NCI-H748 treated with DMSO at 0.1 percent for 48 hours (cell line): ENCODE measurements at places on chromosomes 1 and 21.

GRCh38 chr1:229229721-229230139, 41.2 kb upstream of the RAB4A start:
- no peak for DNase-seq

- no peak for DNase-seq
These were observed 6.5 kb downstream of the AIRE start for GRCh38 chr21:44291936-44292811.

- DNase-seq, result no peak
These were observed 110.1 kb downstream of the POU2F1 start for GRCh38 chr1:167330601-167331293.

GRCh38 chr1:227003165-227003564, 63.1 kb downstream of the COQ8A start:
- no peak for DNase-seq

- DNase-seq, result no peak
These were observed 33.0 kb downstream of the COP1 start for GRCh38 chr1:176174108-176174507.

DNA sequence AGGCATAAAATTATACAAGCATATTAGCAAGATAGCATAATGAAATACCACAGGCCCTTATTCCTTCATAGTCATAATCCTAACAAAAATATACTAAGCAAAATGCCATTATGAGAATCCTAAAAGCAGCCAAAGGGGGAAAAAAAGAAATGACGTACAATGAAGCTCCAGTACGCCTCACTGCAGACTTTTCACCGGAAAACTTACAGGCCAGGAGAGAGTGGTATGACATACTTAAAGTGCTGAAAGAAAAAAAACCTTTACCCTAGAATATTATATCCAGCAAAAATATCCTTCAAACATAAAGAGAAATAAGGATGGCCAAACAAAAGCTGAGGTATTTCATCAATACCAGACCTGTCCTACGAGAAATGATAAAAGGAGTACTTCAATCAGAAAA, 19.5 kb downstream of the ZNF695 start:
- DNase-seq, result no peak

GRCh38 chr1:116033322-116033721, 57.0 kb downstream of the SLC22A15 start:
- peak; percentile 62 for DNase-seq

- DNase-seq, result no peak
These were observed 76.4 kb downstream of the DSCAM start for GRCh38 chr21:40770435-40771055.

- no peak for DNase-seq
These were observed 23.3 kb upstream of the PAX7 start for GRCh38 chr1:18607289-18607760.

DNA sequence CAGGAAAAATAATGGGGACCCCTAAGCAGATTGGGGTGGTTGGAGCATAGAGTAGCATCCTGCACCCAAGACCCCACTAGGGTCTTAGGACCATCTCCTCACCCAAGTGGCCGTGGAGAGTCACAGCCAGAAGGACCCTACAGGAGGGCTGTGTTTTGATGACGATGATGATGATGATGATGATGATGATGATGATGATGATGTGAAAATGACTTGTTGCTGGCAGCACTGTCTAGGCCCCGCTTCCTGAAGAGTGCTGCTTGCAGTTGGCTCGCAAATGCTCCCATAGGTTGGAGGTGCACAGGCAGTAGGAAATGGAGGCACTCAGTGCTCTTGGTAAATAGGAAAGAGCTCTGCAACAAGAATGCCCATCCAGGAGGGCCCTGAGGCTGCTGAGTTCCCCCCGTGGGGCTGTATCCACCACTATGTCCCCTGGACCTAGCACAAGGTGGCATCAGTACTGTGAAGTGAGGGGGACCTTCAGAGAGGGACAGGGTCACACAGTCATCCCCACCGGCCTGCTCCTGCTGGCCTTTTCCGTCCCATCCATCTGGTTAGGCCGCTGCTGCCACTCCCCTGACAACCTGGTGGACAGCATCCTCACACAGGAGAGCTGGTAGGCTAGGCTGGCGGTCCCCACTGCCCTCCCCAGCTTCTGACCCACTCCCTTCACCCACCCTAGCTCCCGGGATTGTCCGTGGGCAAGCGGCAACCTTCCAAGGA, 139.6 kb downstream of the FOXD2 start:
- DNase-seq, result no peak

- no peak for DNase-seq
These were observed 77.4 kb downstream of the CCDC18 start for GRCh38 chr1:93257889-93258288.

DNA sequence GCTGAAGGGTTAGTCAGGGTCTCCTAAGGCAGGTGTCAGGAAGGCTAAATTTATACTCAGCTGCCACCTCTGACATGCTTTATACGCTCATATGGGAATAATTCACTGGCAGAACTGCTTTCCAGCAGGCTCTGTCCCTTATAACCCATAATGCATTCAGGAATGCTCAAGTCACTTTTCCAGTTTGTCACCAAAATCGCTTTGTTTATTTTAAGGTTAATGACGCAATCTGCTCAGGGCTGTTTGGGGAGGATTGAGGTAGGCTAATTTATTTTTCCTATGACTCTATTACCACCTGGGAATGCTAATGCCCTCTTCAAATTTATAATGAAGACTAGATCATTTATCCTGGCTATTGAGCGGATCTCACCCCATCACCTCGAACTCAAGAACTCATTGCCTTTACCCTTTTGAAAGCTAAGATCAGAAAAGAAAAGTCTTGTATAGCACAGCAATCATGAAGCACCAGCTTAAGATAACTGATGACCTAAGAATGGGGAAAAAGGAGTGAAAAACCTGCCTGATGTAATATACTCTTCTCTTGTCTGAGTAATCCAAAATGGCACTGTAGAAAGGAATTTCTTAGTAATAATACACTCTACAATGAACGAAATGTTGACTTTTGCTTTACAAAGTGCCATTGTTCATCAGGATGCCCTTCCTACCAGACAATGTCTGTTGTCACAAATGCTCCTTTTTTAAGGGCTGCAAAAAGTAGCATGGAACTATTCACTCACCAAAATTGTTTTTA, 97.9 kb upstream of the EXO1 start:
- no peak for DNase-seq

DNA sequence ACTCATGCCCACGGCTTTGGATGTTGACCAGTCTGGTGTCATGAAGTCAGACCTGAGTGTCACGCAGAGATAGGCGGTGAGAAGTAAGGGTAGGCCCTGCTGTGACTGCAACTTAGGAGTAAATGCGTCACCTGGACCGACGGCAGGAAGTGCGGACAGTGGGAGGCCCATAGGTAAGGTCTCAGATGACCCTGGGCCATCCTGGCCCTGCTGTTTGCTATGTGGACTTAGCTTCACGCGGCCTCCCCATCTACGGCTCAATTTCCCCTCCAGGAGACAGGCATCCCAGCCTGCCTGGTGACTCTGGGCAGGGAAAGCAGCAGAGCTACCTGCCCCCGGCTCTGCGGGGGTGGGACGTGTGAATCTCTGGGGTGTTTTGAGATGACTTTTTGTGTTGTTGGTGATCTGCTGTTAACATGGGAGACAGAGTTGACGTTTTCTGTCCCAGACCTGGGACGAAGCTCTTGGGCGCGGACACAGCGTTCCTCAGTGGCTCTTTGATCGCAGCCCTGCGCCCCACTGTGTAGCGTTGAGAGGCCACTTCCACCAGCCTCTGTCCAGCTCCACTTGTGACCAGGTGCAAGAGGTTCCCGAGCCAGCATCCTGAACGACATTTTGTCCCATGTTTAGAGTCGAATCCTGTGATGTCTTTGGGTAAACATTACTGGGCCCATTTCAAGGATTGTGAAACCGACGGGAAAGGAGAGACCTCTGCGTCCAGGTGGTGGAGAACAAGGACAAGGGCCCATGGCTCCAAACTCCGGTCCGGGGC, 39.9 kb downstream of the CRYAA start:
- DNase-seq, result no peak

- no peak for DNase-seq
These were observed 999 bp downstream of the THAP3 start for GRCh38 chr1:6625584-6626149.

GRCh38 chr1:211870156-211870555, 39.6 kb upstream of the LPGAT1 start:
- no peak for DNase-seq

DNA sequence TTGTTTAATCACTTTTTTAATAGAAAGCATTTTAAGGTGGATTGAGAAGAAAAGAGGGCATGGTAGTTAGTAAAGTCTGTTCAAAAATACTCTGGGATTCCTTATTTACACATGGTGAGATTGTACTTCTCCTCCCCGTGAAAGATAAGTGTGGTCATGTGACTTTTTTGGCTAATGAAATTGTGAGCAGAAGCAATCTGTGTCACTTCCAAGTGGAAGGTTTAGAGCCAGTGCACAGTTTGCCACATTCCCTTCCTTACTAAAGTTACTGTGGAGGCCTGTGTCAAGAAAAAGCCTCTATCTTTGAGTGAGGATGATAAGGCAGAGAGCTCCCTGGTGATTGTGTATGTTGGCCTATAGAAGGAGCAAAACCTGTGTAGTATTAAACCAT, 471.3 kb downstream of the OMA1 start:
- no peak for DNase-seq

DNA sequence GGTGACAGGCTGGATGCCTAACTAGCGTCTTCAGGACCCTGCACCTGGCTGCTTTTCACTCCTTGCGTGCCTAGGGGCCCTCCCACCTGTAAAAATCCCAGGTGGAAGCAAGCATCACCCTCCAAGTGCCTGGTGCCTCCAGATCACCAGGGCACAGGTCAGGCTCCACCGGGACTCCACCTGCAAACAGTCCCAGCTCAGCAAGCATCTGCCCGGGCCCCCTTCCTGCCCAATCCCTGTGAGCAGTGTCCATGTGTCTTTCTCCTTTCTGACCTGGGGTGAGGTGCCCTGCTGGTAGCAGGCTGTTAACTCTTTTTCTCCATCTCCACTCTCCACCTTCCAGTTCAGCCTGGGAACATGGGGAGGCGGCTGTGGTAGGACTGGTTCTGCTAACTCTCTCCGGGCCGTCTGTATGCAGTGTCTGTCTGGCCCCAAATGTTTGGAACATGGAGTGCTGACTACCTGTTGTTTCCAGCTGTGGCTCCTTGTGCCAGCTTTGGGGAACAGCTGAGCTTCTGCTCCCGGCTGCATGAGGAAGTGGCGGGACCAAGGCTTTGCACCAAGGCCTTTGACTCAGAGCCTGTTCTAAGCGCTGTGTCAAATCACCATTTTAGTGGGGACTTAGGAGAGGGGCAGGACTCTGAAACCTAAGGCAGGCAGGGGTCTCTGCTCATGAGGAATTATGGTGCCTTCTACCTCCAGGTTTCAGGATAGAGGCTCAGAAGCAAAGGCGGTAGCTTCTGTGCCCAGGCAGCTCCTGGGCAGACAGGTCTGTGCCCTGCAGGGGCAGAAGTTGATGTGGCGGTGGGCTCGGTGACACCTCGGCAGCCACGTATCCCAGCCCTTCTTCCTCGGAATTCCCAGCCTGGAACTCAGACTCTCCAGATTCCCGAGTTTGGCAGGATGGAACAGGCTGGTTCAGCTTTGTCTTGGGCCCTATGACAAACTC, 5.5 kb downstream of the GPR137B start:
- DNase-seq, result no peak

- DNase-seq, result no peak
These were observed 206.2 kb upstream of the C1orf87 start for GRCh38 chr1:60279798-60280197.

- DNase-seq, result peak; percentile 72
These were observed 79.5 kb downstream of the BEND5 start for GRCh38 chr1:48697066-48697707.

- DNase-seq, result no peak
These were observed 30.0 kb upstream of the FGGY start for GRCh38 chr1:59266927-59267293.

DNA sequence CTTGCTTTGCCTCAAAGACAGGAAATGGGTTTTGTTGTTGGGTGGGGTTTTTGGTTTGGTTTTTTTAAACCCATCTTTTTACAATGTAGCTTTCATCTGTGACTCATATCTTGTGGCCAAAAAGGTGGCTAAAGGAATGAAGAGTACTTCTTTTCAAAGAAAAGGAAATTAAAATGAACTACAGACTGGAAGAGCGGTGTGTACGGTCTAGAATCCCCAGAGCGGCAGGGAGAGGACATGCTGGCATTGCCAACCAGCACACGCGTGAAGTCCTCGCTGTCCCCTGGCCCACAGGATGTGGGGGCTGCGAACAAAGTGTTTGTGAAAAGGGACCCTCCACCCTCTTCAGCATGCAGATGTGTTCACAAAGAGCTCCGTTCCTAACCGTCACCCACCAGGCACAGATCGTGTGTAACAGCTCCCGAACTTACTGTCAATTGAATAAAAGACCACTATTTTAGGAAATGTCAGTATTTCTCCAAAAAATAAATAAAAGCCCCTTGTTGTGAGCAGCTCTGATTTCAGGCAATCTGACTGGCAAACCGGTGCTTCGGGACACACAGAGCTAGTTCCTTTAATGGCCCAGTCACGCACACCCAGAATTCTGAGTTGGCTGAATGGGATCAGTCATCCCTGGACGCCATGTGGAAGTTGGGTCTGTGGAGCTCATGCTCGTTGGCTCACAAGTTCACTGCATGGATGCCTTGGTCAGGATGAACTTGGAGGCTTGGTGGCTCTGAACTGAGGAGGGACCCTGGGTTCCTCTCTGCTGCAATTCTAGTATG, 602.9 kb downstream of the NPHP4 start:
- no peak for DNase-seq

GRCh38 chr1:207130252-207131036, 26.4 kb downstream of the C4BPA start:
- DNase-seq, result no peak

DNA sequence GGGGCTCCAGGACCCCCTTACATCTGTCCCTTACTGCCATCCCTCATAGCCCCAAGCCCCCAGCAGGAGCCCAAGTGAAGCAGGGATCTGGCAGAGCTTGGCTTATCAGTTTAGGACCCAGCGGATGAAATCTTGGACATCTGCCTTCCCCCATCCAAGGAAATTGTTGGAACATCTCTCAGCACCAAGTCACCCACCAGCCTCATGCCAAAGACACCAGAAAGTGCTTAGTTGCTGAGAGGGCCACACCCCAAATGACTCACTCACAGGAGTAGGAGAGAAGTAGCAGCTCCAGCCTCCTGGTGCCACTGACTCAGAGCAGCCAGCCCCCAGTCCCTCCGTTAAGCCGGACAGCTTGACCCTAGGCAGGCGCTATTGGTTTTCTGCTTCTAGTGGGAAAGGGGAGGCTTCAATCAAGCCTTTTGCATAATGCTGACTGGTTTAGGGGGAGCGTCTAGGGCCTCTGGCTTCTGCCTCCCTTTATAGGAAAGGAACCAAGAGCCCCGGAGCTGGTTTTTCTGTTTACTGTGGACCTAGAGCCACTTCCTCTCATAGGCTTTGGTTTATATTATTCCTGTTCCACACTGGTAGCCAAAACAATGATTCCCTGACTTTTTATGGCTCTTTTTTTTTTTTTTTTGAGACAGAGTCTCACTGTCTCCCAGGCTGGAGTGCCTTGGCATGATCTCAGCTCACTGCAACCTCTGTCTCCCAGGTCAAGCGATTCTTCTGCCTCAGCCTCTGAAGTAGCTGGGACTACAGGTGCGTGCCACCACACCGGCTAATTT, 114.2 kb upstream of the IPO9 start:
- no peak for DNase-seq

- DNase-seq, result no peak
These were observed 35.6 kb downstream of the LYST start for GRCh38 chr1:235831148-235831547.
